ENCODE measurements at places on chromosomes 12 and 14.
A peak's percentile ranks its signal among the peaks of the same experiment; 100 is the strongest.

DNA sequence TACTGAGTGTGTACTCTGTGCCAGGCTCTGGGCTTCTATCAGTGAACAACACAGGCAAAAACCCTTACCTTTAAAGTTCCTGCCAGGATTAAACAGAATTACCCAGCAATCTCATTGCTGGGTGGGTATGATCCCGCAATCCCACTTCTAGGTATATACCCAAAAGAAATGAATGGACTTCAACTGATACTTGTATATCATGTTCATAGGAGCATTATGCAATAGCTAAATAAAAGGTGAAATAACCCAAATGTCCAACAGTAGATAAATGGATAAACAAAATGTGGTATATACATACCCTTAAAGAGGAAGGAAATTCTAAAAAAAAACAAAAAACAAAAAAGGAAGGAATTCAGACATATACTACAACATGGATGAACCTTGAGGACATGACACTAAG, 14.7 kb downstream of the DAZAP2 start:
- no peak for DNase-seq

GRCh38 chr14:64337888-64338615, 43.9 kb upstream of the ESR2 start:
- peak; percentile 1 for DNase-seq

DNA sequence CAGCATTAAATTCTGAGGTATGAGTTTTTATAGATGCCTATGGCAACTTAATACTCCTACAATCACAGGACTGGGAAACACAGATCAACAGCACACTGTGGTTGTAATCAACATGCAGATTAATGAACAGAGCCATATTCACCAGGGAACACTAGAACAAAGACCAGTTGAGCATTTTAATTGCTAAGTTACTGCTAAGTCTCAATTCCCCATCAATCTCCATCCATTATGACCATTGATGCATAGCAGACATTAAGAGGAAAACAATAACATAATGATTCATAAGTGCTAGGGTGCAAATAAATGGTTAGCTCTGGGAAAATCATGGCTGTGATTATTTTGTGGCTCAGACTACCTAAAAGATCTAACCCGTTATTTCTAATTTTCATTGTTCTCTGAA, 505.6 kb downstream of the TRHDE start:
- DNase-seq = no peak

DNA sequence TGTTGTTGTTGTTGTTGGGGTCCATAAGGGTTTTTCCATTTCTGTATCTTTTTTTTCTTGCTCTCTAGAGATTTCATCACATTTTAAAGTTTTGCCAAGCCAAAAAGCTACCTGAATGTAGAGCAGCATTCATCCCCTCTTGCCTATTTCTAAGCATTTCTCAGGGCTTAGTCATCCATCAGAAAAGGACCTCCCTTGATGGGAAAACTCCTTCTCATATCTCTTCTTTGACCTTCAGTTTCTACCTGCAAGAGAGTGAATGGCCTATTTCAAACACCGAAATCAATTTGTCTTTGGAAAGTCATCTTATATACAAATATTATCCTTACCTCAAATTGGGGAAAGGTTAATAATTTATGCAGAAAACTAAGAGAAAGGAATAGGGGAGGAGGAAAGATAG, 4.5 kb downstream of the MYBPC1 start:
- DNase-seq = no peak

DNA sequence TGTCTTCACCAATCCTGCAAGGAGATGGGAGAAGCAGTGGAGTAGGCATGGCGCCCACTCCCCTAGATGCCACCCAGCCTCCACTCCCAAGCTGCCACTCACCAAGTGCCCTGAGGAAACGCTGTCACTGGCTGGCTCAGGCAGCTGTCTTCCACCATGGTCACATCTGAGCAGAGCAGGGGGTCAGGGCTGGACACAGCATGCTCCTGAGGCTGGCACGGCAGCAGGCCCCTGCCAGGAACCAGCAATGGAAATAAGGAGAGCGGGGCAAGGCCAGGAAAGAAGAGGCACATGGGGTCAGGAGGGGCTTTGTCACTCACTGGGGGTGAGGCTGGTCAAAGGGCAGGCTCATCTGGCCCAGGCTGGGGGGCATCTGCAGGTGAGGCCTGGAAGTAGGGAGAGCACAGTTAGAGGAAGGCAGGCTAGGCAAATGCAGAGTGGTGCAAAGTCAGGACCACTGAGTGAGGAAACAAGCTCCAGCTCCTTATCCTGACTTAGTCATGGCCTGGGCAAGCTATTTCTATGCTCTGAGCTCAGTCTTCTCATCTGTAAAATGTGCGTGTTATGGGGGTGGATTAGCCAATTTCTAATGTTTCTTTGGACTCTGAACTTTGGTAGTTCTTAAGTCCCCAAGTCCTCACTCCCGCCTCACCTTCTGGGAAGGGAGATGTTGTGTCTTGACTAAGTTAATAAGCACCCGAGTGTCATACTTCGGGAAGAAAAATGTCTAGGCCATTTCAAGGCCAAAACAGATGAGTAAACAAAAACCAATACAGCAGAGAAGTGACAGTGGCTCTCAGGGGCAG, 8.0 kb downstream of the NAB2 start:
- DNase-seq = no peak

DNA sequence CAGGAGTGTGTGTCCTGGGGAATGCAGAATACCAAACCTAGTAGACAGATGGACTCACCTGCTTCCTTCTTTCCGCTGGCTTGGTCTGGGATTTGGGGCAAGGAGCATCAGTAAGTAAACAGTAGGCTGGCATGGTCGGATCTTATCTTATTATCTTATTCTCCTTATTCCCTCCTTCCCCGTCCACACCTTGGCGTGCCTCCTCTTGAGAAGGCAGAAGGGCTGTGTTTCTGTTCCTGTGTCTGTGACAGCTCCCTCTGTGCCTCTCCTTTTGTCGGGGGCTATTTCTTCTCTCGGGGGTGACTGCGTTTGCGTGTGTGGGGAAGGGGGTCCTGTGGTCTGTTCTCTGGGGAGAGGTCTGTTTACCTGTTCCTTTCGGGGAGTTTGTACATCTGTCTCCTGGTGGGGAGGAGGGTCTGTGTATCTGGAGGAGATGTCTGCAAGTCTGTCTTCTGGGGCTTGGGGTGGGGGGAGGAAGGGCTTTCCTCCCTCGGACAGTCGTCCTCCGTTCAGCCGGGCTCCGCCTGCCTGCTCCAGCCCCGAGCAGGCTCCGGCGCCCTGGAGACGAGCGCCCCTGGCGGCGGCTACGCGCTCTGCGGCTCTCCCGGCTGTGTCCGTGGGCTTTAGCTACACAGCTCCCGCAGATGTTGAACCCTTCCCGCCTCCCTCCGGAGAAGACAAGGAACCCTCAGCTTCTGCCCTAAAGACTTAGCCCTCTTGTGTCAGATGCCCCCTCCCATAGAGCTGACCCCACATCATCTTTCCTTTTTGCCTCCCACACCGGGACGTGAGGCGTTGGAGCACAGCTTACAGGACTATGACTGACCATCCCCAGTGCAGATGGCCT, 4.4 kb downstream of the KRT86 start:
- DNase-seq = peak; percentile 25

GRCh38 chr12:113537046-113537750, 65.5 kb upstream of the LHX5 start:
- no peak for DNase-seq

DNA sequence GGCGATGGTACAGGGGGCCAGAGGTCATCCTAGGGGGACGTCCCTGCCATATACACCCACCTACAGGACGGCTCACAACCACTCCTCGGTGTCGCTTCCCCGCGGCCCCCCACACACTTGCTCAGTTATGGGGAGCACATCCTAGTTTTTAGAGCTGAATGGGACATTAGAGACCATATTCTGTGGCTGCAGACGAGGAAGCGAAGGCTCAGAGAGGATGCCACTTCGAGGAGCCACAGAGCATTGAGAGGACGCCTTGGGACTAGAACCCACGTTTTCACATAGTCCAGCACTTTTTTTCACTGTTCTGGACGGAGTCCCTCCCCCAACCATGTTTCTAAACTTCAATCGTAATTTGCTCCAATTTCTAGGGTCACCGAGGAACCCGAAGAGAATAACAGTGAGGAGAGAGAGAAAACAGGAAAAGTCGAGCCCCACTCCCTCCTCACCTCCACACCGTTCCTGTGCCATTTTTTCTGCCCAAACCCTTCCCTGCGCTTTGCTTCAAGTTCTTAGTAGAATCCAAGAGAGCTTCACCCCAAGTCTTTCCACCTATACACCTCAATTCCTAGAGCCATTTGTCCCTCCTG, 641 bp upstream of the ASCL1 start:
- DNase-seq = no peak

- DNase-seq = no peak
These were observed 15.9 kb downstream of the AVIL start for GRCh38 chr12:57802607-57803006.

DNA sequence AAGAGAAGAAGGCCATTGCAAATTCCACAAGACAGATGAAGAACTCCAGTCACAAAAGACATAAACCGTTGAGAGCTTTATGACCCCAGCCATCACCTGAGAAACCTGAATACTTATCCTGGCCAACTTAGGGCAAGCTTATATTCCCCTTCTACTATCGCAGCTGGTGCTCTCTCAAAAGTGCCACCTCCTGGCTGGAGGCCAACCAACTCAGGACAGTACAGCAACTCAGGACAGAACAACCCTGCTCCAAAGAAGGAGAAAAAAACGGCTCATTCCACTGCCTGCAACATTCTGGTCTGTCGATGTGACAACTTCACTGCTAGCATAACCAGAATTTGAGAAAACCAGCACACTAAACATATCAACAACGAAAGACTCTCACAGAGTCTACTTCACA, 9.7 kb upstream of the KRT6B start:
- DNase-seq = no peak

DNA sequence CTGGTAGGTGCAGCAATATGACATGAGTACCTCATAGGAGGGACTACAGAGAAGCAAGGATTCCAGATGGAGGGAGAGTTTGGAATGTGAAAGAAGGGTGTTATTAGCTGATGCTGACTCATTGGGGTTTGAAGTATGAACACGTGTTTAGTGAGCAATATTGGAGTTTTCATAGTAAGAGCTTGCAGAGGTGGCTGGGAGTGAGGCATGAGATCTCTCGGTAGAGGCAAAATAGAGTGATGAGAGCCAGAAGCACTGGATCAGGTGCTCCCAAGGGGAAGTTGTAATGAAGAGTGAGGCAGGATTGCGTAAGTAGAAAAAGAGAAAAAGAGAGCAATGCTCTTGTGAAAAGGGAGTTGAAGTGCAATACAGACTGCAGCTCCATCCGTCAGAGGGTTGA, 42.1 kb downstream of the MGST1 start:
- DNase-seq = no peak

DNA sequence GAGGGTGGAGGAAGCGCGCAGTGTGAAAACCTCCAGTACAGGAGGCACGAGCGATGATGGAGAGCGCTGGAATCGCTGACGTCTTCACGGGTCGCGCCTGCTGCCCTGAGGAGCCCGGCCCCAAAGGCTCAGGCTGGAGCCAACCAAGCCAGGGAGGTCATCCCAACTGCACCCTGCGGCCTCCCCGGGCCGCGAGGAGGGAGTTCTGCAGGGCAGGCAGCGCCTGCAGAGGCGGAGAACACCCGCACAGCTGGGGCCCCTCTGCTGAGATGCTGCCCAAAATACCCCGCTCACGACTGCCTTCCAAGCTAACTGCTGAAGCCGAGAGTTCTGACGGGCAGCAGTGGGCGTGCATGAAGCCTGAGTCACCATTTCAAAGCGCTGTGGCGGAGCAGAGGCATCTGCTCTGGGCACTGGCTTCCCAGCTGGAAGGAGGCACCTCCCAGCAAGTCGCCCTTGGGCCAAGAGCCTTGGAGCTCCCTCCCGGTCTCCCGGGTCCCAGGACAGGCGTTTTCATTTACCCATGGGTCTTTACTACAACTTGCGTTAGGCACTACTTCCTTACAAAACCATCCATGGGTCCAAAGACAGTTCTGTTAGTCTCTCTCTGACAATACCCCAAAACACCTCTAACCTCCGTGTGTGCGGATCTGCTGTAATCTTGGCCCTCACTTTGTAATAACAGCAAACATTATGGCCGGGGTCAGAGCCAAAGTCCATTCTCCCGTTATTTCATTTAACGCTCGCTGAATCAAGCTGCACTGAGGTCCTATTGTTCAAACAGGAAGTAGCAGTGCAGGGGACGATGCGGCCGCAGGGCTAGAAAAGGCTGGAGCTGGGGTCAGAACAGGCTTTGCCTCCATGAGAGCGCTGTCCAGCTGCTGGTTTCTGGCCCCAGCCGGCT, 60.1 kb upstream of the RIMBP2 start:
- no peak for DNase-seq

- DNase-seq = no peak
These were observed 416.2 kb downstream of the EGLN3 start for GRCh38 chr14:33534632-33535031.

GRCh38 chr14:92105893-92106142, 564 bp downstream of the ATXN3 start:
- no peak for DNase-seq

- no peak for DNase-seq
These were observed 46.5 kb upstream of the TSPAN11 start for GRCh38 chr12:30880061-30880460.

GRCh38 chr14:69712599-69713088, 54.3 kb upstream of the SRSF5 start:
- no peak for DNase-seq

DNA sequence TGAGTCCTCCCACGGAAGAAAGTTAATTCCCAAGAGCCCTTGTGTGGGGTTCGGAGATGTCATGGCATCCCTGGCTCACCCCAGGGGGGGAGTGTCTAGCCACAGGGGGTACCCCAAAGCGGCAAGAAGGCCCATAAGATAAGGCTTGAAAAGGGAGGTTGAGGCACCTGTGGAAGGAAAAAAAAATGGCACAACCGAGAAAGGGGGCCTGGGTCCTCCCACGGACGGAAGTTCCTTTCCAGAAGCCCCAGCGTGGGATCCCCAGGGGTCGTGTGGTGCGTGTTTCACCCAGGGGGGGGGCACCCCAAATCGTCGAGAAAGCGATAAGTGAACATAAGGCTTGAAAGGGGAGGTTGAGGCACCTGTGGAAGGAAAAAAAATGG, 266.7 kb downstream of the ALG10 start:
- no peak for DNase-seq

- DNase-seq = no peak
These were observed 225.1 kb downstream of the DIO2 start for GRCh38 chr14:79986251-79986650.

DNA sequence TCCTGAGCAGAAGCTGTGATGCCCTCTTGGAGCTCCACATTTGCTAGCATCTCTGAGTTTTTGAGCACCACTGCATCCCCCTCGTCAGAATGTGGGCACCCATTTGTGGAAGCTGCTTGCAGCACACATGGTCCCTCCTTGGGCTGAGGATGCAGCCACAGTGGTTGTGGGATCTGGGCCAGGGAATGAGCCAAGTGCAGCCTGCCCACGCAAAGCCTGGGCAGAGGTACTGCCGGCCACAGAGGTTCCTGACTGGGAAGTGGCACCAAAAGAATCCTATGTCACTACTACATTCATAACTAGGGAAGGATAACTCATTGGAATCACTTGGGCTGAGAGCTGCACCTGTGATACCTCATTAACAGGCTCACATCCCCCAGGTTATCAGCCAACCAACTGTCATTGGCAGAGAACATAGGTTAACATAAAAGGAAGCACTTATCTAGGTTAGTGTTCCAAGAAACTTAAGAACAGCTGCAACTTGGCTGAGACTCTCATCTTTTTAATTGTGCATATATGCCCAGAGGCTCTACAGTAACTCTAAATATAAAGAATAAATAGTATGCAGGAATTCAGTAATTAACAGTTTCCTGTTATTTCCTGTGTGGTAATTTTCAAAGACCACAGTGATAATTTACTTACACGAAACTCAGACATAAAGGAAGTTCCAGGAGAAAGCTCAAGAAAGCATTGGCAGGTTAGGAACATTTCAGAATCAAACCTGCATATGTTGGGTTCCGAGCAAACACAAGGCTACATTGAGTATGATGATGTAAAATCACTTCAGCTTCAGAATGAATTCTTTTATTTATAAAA, 145.3 kb downstream of the BCAT1 start:
- no peak for DNase-seq
